ENCODE measurements at places on chromosomes 13 and 19. TPM values are rescaled to one million over a fixed set of nuclear protein-coding genes. Genes with fewer than 3 reads are reported as not detected.

GRCh38 chr19:2062770-2063169 lies 11.7 kb upstream of the MKNK2 start:
- H3K36me3 ChIP-seq = no peaks in the 10 kb centered on the region
- peak overlapping the region; percentile 100 for H3K27ac ChIP-seq
- DNase-seq = no peak
- no peak overlapping the region for H3K4me3 ChIP-seq
- peaks cover 42% of the 10 kb centered on the region for H3K4me1 ChIP-seq
- H3K27me3 ChIP-seq = no peaks in the 10 kb centered on the region

Gene SELENOV
- polyA plus RNA-seq = not detected

GRCh38 chr19:40465025-40465556 lies 454 bp downstream of the BLVRB start:
- peak overlapping the region; percentile 95 for H3K27ac ChIP-seq
- H3K4me3 ChIP-seq = peak overlapping the region; percentile 79
- DNase-seq = no peak
- peaks cover 15% of the 10 kb centered on the region for H3K4me1 ChIP-seq

DNA sequence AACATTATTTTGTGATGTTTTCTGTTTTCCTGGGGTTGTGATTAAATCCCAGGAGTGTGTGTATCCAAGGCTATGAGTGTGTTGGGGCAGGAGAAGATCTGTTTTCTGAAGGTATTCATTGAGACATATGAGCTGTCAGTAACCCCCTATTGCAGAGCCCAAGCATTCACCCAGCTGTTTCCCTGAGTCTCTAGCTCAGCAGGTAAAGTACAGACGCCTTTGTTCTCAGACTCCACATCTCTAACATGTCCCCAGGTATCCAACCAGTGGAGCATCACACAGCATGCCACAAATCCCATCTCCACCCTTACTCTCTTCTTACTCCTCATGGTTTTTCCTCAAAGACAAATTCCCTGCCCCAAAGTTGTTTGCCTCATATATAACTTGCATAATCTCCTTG lies 213.6 kb downstream of the PCDH20 start:
- H3K4me1 ChIP-seq = no peaks in the 10 kb centered on the region
- no peak for DNase-seq
- H3K27me3 ChIP-seq = no peaks in the 10 kb centered on the region
- no peak overlapping the region for H3K4me3 ChIP-seq
- no peaks in the 10 kb centered on the region for H3K36me3 ChIP-seq

Gene TUBB4A
- polyA plus RNA-seq = 0.15 TPM

GRCh38 chr13:112842343-112842856 lies 126.6 kb upstream of the MCF2L start:
- peak overlapping the region; percentile 63 for H3K27ac ChIP-seq
- peak; percentile 59 for DNase-seq

DNA sequence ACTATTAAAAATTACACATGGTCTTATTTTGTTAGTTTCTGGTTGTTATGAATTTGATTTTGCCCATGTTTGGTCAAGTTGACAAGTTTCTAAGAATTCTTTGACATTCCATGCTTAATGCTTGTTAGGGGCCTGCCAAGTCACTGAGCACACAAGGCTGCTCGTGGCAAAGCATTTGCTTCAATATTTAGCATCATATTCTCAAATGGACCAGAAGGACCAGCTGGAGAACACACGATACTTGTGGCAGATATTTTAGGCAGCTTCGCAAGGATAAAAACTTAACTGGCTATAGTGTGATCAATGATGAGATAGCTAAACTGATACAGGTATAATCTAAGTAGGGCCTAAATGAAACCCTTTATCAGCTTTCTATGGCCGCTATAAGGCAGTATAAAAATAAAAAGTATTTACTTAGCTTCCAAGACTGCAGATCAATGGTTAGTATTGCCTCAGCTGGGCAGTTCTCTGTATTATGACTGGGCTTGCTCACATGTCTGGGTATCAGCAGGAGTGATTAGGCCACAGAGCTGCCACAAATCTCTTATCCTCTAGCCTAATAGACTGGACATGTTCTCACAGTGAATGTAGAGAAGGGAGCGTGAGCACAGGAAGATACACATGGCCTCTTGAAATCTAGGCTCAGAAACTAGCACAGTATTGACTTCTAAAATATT lies 155.9 kb upstream of the SPRY2 start:
- no peaks in the 10 kb centered on the region for H3K4me1 ChIP-seq
- no peak overlapping the region for H3K27ac ChIP-seq
- no peak overlapping the region for H3K4me3 ChIP-seq
- no peak for DNase-seq
- H3K27me3 ChIP-seq = no peaks in the 10 kb centered on the region
- no peaks in the 10 kb centered on the region for H3K36me3 ChIP-seq

GRCh38 chr13:67445436-67445835 lies 215.3 kb upstream of the PCDH9 start:
- no peaks in the 10 kb centered on the region for H3K36me3 ChIP-seq
- no peak overlapping the region for H3K4me3 ChIP-seq
- H3K4me1 ChIP-seq = no peaks in the 10 kb centered on the region
- H3K27ac ChIP-seq = no peak overlapping the region
- DNase-seq = no peak

GRCh38 chr13:76883236-76883635 lies 3.0 kb downstream of the KCTD12 start:
- no peaks in the 10 kb centered on the region for H3K27me3 ChIP-seq
- peaks cover 9% of the 10 kb centered on the region for H3K4me1 ChIP-seq
- no peak for DNase-seq
- peak overlapping the region; percentile 92 for H3K27ac ChIP-seq
- H3K4me3 ChIP-seq = peak overlapping the region; percentile 87

Gene CDX2
- polyA plus RNA-seq = not detected

GRCh38 chr19:17092696-17093095 lies 17.1 kb downstream of the MYO9B start:
- H3K27ac ChIP-seq = no peak overlapping the region
- H3K4me1 ChIP-seq = peaks cover 13% of the 10 kb centered on the region

GRCh38 chr19:56079609-56080008 lies 41.5 kb downstream of the ZNF787 start:
- H3K4me1 ChIP-seq = peaks cover 14% of the 10 kb centered on the region
- no peak overlapping the region for H3K4me3 ChIP-seq
- H3K27ac ChIP-seq = no peak overlapping the region
- no peaks in the 10 kb centered on the region for H3K36me3 ChIP-seq
- no peaks in the 10 kb centered on the region for H3K27me3 ChIP-seq

DNA sequence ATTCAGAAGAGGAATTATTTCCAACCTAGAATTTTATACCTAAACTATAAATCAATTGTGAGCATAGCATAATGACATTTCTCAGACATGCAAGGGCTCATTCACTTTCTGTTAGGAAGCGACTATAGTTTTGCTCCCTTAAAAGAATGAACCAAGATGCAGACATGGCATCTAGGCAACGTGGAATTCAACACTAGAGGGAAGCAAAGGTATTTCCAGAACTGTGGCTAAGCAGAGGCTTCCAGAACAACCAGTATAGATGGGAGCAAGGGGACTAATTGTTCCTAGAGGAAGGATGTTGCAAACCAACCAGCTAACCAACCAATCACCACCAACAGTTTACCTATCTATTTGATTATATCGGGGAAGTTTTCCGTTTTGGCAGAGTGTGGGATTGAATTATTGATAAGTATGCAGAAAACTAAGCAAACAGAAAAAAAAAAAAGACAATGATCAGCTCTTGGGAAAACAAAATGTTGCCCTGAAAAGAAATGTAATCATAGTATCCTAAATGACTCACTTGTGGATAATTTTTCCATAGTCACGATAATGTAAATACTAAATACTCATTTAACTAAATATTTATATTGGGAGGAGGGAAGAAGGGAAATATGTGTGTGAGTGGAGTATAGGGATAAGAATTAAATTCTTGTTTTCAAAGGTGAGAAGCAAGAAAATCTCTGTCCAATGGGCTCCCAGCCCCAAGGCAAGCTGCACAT lies 21.1 kb downstream of the ARL11 start:
- no peak for DNase-seq
- no peaks in the 10 kb centered on the region for H3K4me1 ChIP-seq
- no peaks in the 10 kb centered on the region for H3K36me3 ChIP-seq

DNA sequence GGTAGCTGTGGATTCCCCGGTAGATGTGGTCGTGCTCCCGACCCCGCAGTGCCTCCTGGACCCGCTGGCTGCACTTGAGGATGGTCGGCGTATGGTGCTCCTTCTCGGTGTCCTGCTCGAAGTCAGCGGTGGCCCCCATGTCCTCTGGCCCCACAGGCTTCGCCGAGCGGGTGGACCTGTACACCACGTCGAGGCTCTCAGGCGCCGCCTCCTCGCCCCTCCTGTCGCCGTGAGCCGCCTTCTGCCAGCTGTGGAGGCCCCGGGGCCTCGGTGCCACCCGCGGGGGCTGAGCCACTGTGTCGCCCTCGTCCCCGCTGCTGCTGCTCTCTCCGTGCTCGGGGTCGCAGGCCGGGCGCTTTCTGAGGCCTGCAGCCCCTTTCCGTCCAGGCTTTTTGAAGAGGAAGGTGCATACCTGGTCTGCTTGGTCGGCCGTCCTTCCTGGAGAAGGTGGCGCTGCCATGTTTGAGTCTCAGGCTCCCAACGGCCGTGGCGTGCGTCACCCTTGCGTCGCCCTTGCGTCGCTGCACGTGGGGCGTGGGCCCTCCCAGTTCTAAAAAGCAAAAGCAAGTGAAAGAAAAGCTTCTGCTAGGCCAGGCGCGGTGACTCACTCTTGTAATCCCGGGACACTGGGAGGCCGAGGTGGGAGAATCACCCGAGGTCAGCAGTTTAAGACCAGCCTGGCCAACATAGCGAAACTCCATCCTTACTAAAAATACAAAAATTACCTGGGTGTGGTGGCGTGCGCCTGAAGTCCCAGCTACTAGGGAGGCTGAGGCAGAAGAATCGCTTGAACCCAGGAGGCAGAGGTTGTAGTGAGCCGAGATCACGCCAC lies at the start of gene RNF113B:
RNF113B (minus strand) TSS at position 493 of the 832 bp plus-strand sequence; CDS start at position 460, 33 bp downstream.
- H3K4me1 ChIP-seq = peaks cover 24% of the 10 kb centered on the region
- H3K27me3 ChIP-seq = no peaks in the 10 kb centered on the region
- no peak for DNase-seq
- H3K4me3 ChIP-seq = no peak within 1 kb of the TSS
- no peaks in the 10 kb centered on the region for H3K36me3 ChIP-seq
- H3K27ac ChIP-seq = no peak within 1 kb of the TSS

GRCh38 chr19:21568816-21569493 lies 63.6 kb downstream of the ZNF429 start:
- no peaks in the 10 kb centered on the region for H3K27me3 ChIP-seq
- peak; percentile 92 for DNase-seq
- peak overlapping the region; percentile 79 for H3K4me3 ChIP-seq
- peak overlapping the region; percentile 48 for H3K27ac ChIP-seq
- no peaks in the 10 kb centered on the region for H3K4me1 ChIP-seq
- no peaks in the 10 kb centered on the region for H3K36me3 ChIP-seq

GRCh38 chr13:37412241-37412921 lies 186.2 kb downstream of the POSTN start:
- no peaks in the 10 kb centered on the region for H3K4me1 ChIP-seq
- H3K27me3 ChIP-seq = no peaks in the 10 kb centered on the region
- H3K27ac ChIP-seq = no peak overlapping the region
- no peak for DNase-seq
- no peak overlapping the region for H3K4me3 ChIP-seq

Gene MAG
- polyA plus RNA-seq = 0.30 TPM

DNA sequence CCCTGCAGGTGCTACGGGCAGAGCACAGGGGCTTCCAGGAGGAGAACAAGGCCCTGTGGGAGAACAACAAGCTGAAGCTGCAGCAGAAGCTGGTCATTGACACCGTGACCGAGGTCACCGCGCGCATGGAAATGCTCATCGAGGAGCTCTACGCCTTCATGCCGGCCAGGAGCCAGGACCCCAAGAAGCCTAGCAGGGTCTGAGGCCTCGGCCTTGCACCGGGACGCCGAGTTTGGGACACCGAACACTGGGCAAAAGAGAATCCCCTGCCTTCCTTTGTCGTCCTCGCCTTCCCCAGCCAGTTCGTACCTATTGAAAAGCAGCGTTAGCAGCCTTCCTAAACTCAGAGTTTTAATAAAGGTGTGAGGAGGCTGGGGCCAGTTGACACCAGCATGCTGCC lies 12.1 kb downstream of the CBY2 start:
- H3K27ac ChIP-seq = no peak overlapping the region
- no peak overlapping the region for H3K4me3 ChIP-seq
- DNase-seq = no peak
- H3K4me1 ChIP-seq = no peaks in the 10 kb centered on the region
- no peaks in the 10 kb centered on the region for H3K36me3 ChIP-seq

- H3K4me1 ChIP-seq = no peaks in the 10 kb centered on the region
- no peak overlapping the region for H3K4me3 ChIP-seq
- no peak overlapping the region for H3K27ac ChIP-seq
- H3K36me3 ChIP-seq = no peaks in the 10 kb centered on the region
- H3K27me3 ChIP-seq = no peaks in the 10 kb centered on the region
- DNase-seq = no peak
Observed at GRCh38 chr13:109315481-109315880, 470.9 kb downstream of the IRS2 start.

Gene TMPRSS9
- not detected for polyA plus RNA-seq

DNA sequence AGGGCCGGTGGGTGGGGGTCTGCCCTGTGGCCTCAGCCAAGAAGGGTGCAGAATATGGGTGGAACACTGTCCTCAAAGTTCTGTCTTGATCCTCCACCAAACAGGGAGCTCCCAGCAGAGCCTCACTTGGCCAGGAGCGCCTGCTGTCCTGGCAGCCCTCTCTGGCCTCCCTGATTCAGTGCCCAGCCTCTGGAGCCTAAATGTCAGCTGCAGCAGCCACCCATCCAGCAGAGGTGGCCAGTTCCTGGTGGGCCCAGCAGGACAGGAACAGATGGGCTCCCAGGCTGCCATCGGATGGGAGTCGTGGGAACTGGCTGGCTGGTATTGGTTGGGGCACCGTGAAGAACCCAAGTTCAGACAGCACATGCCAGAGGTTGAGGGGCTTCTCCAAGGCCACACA lies 1.8 kb upstream of the USE1 start:
- H3K27ac ChIP-seq = no peak overlapping the region
- no peak for DNase-seq
- H3K4me1 ChIP-seq = peaks cover 9% of the 10 kb centered on the region
- no peaks in the 10 kb centered on the region for H3K27me3 ChIP-seq

Gene CGB3
- polyA plus RNA-seq = not detected

DNA sequence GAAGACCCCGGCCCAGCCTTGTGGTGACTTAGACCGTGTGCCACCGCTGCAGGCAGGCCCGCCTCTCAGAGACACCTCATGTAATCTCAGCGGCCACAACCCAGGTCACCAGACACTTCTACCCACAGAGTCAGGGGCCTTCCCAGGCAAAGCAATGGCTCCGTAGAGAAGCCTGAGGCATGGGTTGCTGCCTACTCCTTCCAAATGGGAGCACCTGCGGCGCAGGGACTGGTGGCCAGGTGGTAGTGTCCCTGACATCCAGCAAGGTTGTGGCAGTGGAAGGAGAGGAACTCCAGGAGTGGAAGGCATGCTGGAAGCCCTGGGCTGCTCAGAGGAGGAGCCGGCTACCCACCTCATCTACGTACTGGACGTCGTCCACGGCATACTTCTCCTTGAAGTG lies 21.0 kb downstream of the PEPD start:
- DNase-seq = no peak
- H3K27ac ChIP-seq = no peak overlapping the region
- no peaks in the 10 kb centered on the region for H3K36me3 ChIP-seq
- H3K4me3 ChIP-seq = no peak overlapping the region
- H3K4me1 ChIP-seq = no peaks in the 10 kb centered on the region

Gene OR1M1
- polyA plus RNA-seq = not detected

All from heart left ventricle (tissue), 16 donors.